ENCODE measurements at places on chromosomes 12 and 14. TPM values are rescaled to one million over a fixed set of nuclear protein-coding genes. Genes with fewer than 3 reads are reported as not detected.
A peak's percentile ranks its signal among the peaks of the same experiment; 100 is the strongest.

DNA sequence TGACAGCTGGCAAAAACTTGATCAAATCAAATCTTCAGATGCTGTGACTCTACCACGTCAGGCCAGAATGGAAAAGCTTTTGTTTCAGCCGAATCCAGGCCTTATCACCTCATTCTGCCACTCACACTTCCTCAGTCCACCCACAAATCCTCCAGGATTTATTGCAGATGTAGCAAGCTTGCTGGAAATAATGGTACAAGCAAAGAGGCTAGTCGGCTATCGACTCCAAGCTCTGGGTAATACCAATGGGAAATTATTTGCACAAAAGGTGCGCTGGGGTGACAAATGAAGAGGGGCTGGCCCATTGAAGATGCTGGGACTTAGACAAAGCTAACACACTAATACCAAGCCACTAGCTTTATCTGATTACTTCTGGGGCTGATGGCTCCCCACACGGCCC, 250.5 kb downstream of the ASCL1 start:
- H3K36me3 ChIP-seq: no peaks in the 10 kb centered on the region
- no peak for DNase-seq
- H3K27ac ChIP-seq: no peak overlapping the region
- H3K27me3 ChIP-seq: no peaks in the 10 kb centered on the region
- no peaks in the 10 kb centered on the region for H3K4me1 ChIP-seq

- peaks cover 5% of the 10 kb centered on the region for H3K4me1 ChIP-seq
- no peak overlapping the region for H3K27ac ChIP-seq
- peak; percentile 81 for DNase-seq
- peaks cover 4% of the 10 kb centered on the region for H3K27me3 ChIP-seq
Observed at GRCh38 chr12:71440763-71441748, 1.5 kb downstream of the LGR5 start.

GRCh38 chr14:86196471-86196870, 666.5 kb downstream of the FLRT2 start:
- no peaks in the 10 kb centered on the region for H3K36me3 ChIP-seq
- no peaks in the 10 kb centered on the region for H3K4me1 ChIP-seq
- H3K4me3 ChIP-seq: no peak overlapping the region
- no peaks in the 10 kb centered on the region for H3K27me3 ChIP-seq

GRCh38 chr12:53625373-53625945, 723 bp downstream of the ATF7 start:
- peaks cover 4% of the 10 kb centered on the region for H3K36me3 ChIP-seq
- peaks cover 6% of the 10 kb centered on the region for H3K4me1 ChIP-seq
- no peak for DNase-seq

DNA sequence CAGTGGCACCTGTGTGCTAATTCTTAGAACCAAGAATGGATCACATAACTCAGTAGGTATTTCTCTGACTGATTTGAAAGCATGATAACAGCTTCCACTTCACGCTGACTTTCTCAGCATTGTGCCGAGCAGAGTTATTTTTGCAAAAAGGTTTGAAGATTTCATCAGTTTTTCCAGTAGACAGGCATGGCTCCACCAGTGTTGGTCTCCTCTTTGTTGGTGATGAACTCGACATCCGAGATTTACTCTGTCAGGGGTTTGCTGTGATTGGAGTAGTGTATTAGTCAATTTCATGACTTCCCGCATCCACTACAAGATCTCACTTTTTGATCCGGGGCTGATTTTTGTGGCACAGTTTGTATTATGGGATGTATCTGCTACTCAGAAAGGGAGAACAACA, 85.3 kb downstream of the PRKCH start:
- no peaks in the 10 kb centered on the region for H3K36me3 ChIP-seq
- no peak overlapping the region for H3K4me3 ChIP-seq
- DNase-seq: no peak

GRCh38 chr12:96466939-96467751, 22.2 kb upstream of the CFAP54 start:
- H3K36me3 ChIP-seq: no peaks in the 10 kb centered on the region
- peaks cover 9% of the 10 kb centered on the region for H3K4me1 ChIP-seq
- H3K27ac ChIP-seq: no peak overlapping the region
- DNase-seq: no peak
- H3K27me3 ChIP-seq: no peaks in the 10 kb centered on the region
- H3K4me3 ChIP-seq: no peak overlapping the region

- H3K4me1 ChIP-seq: peaks cover 6% of the 10 kb centered on the region
- H3K4me3 ChIP-seq: peak overlapping the region; percentile 67
- H3K27ac ChIP-seq: no peak overlapping the region
- DNase-seq: no peak
- no peaks in the 10 kb centered on the region for H3K36me3 ChIP-seq
Observed at GRCh38 chr12:132489078-132489601, 811 bp upstream of the FBRSL1 start.

Gene SLC24A4
- total RNA-seq: 0.09 TPM

Gene SMCO3
- total RNA-seq: not detected

All from endodermal cell (in vitro differentiated cells).